ENCODE measurements at places on chromosomes 6 and 20. TPM values are rescaled to one million over a fixed set of nuclear protein-coding genes. Genes with fewer than 3 reads are reported as not detected.

GRCh38 chr6:31681135-31681671 is 336 bp upstream of the LY6G5C start:
- no peak for DNase-seq

- no peak for DNase-seq
These were observed 127.0 kb upstream of the STMND1 start for GRCh38 chr6:16974704-16975359.

GRCh38 chr6:159212525-159213280 is 43.5 kb downstream of the FNDC1 start:
- no peak for DNase-seq

DNA sequence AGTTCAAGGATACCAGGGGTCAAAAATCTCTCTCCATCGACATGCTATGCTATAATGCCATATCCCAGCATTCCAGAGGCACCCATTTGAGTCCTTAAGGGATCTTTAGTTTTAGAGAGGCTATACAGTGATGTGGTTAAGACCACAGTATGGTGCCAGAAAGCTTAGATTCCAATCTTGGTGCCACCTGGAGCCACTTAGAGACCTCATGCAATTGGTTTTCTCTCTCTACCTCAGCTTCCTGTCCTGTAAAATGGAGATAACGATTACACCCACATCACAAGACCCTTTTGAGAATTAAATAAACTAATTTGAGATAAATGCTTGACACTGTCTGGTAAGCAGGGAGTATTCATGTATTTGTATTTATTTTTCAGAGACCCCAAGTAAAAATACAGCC is 39.0 kb downstream of the PLAGL1 start:
- DNase-seq = no peak

DNA sequence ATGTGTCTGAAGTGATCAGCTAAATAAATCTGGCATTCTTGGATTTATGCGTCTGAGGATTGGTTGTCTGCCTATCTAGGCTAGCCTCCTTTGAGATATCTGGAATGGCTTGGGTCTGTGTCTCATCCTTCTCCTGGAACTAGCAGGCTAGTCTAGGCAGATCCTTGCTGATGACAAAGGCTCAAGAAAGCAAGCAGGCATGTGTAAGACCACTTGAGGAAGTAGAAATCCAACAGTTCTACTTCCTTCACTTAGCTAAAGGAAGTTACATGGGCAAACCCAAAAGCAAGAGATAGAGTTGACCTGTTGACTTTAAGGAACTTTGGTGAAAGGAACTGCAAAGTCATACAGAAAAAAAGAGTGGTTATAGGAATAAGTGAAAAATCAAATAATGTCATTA is 672.6 kb downstream of the MAFB start:
- no peak for DNase-seq

GRCh38 chr6:36444470-36444869 is 1.7 kb downstream of the KCTD20 start:
- DNase-seq = no peak

DNA sequence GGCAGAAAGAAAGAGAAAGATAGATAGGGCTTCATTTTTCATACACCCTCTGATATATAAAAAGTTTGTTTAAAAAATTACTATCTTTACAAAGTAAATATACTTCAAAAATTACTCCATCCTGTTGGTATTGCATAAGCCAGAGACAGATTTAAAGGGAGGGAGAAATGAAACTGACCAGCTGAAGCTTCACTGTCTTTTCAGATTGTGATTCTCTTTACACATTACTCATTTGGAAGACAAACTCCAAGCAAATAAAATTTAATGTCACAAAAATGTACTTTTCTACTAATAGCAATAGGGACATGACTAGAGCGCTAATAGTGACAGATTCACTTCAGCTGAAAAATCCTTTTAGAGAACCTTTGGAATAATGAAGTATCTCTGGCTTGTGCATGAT is 38.6 kb upstream of the MARCKS start:
- DNase-seq = no peak

DNA sequence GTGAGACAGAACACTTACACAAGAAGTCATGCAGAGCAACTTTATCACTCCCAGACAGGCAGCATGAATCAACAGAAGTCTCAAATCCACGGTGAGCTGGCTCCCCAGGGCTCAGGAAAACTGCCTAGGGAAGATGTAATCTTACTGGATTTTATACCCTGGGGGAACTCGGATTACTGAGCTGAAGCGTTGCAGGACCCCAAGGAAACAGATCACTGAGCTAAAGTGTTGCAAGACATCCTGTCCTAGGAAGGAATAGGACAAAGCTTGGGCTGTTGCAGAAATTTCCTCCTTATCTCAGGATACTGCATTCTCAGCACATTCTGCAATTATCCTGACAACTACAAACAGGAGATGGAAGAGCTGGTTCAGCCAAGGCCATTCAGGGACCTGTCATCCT is 224.8 kb downstream of the TFAP2A start:
- DNase-seq = no peak

- no peak for DNase-seq
These were observed 51.5 kb downstream of the PREX1 start for GRCh38 chr20:48776306-48776705.

- DNase-seq = no peak
These were observed 34.5 kb upstream of the TSHZ2 start for GRCh38 chr20:52937591-52938100.

DNA sequence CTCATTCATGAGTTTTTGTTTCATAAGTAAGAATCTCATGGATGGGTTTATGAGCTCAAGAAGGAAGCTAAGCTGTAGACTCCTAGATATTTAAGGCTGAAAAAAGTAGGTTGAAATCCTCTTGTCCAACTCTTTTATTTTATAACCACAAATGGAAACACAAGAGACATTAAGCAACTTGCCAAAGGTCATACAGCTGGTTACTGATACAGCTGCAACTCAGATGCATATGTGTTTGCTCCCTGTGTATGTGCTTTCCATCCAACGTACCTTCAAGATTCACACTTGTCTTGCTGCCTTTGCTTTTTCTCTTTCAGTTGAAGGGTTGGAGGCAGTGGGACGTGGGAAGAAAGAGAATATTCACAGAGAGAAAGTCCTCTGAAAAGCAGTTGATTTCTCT is 153.5 kb upstream of the STMND1 start:
- no peak for DNase-seq

DNA sequence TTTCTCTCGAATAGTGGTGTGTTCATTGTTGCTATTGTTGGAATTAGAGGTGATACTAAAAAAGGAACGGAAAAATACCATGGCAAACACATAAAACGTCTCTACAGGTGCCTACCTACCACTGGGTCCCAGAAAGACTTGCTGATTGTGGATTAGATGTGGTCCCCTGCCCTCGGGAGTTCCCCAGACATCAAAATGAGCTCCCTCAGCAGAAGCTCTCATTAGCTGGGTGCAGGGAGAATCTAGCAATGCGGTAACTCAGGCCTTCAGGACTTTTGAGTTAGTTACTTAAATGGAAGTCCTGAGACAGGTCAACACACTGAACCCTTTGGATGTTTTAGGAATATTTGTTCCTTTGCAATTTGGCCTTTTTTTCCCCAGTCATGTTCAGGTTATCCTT is 6.1 kb downstream of the IRF4 start:
- no peak for DNase-seq

- DNase-seq = no peak
These were observed 47.2 kb downstream of the TRERF1 start for GRCh38 chr6:42404484-42404883.

DNA sequence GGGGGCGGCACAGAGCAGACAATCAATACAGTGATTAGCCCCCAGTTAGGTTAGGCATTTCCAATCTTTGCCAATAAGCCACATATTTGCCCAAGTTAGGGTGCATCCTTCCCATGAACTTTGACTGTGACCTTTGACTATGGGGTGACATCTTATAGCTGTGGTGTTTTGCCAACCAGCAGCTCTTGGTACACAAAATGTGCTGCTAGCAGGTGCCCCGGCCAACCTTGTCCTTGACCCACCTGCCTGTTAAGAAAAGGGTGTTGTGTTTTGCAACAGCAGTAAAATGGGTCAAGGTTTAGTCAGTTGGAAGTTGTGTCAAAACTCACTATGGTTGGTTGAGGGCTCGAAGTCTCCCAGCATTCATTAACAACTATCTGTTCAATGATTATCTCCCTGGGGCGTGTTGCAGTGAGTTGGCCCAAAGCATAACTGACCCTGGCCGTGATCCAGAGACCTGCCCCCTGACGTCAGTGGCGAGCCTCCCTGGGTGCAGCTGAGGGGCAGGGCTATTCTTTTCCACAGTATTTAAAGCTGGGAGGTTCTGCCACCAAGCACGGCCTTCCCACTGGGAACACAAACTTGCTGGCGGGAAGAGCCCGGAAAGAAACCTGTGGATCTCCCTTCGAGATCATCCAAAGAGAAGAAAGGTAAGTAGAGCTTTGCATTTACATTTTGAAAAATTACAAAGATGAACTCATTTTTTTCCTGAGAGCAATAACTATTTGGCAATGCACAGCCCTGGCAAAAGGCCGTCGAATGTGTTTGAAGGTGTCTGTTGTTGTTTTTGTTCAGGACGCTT is at the start of gene PCK1:
PCK1 (plus strand) TSS at position 557 of the 802 bp plus-strand sequence. CDS start 302 bp downstream, outside the sequence.
- no peak for DNase-seq

DNA sequence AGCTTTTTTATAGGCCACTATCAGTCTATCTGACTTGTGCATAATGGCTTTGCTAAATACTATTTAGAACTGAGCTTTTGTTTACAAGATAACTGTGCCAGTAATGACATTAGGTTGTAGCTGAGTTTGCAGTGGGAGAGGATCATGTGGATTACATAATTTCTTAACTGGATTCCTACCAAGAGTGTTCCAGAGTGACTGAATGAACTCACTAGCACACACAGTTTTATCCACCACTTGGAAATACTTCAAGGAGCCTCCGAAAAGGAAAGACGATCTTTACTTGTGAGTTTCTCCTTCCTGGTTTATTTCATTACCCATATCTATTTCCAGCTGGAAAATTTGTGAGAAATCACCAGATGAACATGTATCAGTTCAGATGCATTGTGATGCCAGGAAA is 10.9 kb upstream of the SYNE1 start:
- DNase-seq = no peak

DNA sequence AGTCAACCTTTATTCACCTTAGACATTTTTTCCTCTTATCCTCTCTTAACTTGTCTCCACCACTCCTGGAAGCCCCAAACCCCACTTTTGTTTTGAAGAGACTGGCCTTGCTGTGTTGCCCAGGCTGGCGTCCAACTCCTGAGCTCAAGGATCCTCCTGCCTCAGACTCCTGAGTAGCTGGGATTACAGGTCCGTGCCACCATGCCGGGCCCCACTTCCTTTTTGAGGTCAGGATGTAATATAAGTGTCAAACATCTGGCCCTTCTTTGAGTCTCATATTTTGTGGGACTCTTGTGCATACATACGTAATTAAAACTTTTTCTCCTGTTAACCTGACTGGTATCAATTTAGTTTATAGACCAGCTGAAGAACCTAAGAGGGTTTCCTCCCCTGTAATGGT is 1.4 kb upstream of the CDK19 start:
- no peak for DNase-seq

Gene PRICKLE4
- 6.4 TPM for total RNA-seq

Gene CGAS
- total RNA-seq = 3.4 TPM

Gene C6orf15
- not detected for total RNA-seq

Gene ADGRB3
- total RNA-seq = under 0.01 TPM

Gene CYP24A1
- not detected for total RNA-seq

Gene ECT2L
- 0.12 TPM for total RNA-seq

Gene LGSN
- total RNA-seq = not detected

Gene SGK2
- total RNA-seq = not detected
